ENCODE measurements at places on chromosomes 4 and X.

DNA sequence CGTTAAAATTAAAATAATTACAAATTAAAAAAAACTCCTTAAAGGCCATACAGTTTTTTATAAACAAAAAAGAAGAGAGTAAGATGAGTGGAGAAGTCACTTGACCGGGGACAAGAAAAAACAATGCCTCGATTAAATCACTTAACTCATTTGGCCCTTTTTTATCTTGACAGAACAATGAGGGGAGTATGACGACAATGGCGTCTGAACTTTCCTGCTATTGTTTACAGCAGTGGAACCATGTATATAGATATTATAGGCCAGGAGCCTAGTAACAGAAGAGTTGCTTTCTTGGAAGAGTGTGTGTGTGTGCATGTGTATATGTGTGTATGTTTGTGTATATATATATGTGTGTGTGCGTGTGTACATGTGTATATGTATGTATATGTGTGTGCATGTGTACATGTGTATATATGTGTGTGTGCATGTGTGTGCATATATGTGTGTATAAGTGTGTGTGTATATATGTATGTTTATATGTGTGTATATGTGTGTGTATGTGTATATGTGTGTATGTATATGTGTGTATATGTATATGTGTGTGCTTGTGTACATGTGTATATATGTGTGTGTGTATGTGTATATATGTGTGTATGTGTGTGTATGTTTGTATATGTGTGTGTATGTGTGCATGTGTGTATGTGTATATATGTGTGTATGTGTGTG is 153.4 kb upstream of the FAT1 start:
- DNase-seq, result no peak

DNA sequence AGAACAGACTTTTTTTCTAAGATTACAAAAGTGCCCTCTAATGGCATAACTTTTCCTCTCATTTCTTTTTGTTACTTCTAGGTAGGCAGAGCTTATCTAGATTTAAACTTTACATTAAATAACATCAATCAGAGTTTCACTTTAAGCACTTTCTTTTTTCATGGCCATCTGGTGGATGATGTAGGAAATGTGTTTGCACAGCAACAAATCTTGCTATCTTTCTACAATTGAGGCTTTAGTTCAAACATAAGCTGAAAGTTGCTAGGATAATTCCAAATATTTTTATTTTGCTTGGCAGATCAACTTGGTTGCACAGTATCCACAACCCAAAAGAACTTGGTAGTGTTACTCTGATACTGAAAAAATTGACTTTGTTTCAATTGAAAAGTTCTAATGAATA is 22.0 kb downstream of the NDNF start:
- no peak for DNase-seq

DNA sequence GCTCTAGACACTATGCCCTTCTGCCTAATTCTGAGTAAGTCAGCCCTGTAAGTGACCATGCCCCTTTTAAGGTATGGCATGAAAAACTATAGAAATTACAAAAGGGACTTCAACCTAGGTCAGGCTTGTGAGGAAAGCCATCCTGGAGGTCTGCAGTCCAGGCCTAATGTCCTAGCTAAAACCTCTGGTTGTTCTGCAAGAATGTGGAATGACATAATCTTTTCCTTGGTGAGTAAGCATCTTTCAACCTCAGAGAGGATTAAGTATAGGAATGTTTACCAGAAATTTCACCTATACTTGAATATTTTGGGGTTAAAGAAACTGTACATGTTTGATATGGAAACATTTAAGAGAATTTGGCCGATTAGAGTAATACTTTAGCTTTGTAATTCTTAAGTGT is 23.8 kb upstream of the HPSE start:
- no peak for DNase-seq

DNA sequence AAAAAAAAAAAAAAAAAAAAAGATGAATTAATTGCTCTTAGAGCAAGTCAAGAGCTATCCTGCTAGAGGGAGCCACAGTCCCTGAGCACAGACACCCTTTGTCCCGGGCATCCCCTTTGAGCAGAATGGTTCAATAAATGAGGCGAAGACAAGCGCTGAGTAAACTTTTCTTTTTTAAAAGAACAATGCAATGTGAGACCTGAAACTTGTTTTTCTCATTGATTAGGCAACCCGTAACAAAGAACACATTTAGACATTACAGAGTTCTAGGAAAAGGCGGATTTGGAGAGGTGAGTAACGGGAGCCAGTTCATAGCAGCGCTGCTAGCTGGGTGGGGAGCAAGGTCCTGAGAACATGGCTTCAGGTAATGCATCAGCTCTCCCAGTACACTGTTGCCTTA is 46.1 kb downstream of the GRK4 start:
- DNase-seq, result peak; percentile 67

- DNase-seq, result no peak
Observed at GRCh38 chr4:18981234-18981615, 959.7 kb upstream of the LCORL start.

- DNase-seq, result no peak
Observed at GRCh38 chrX:103556963-103557612, 28.2 kb upstream of the TCEAL4 start.

GRCh38 chr4:153501578-153501977 is 35.4 kb downstream of the TMEM131L start:
- no peak for DNase-seq

DNA sequence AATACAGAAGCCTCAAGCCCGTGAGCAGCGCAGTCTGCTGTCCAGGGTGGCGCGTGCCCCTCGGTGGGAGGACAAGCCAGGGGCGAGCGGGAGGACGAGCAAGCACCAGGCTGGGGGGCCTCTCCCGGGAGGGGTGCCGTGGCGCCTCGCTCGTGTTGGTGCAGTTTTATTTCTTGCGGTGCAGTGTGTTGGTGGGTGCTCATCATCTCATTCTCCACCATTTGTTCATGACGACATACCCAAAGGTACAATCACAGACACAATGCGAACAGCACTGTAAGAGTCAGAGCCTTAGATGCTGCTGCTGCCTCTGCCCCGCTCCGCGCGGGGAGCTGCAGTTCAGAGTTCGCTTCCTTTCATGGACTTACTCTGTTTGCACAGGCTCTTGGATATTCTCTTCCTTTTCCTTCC is 30.3 kb downstream of the RGS12 start:
- DNase-seq, result no peak

GRCh38 chr4:168150420-168151050 is 58.2 kb downstream of the ANXA10 start:
- DNase-seq, result no peak

DNA sequence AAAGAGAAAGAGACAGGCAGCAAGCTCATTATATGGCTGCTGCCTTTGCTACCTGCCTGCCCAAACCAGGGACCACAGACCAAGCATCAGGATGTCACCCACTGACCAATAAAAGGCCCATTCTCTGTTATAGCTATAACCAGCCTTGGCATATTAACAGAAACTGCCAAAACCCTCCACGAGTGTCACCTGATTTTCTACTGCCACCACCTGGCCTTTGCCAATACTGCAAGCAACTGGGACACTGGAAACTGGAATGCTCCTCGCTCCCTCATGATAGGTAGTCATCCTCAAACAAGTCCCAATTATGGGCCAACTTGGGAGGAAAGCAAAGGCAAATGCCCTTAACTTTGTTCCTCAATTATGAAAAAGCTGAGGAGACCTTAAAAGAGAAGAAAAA is 76.0 kb downstream of the SPIN4 start:
- peak; percentile 14 for DNase-seq

DNA sequence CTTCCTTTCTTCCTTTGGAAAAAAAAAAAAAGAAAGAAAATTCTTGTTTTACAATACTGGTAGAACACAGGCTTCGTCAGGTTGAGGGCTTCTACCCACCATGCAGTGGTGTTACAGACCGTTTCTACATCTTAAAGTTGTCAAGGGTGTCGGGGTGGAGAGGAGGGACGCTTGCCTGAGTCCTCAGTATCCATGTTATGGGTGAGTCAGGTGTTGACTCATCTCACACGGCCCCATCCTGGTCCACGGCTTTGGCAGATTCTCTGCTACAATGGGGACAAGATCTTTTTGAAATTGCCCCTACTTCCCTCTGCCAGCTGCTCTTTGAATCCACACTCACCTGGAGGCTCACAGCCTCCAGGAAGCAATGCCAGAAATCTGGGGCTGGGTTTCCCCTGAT is 310.3 kb upstream of the ZFP42 start:
- no peak for DNase-seq

- DNase-seq, result no peak
Observed at GRCh38 chr4:6338175-6338950, 68.7 kb downstream of the WFS1 start.

- DNase-seq, result no peak
Observed at GRCh38 chr4:118760092-118760491, 74.9 kb downstream of the METTL14 start.

GRCh38 chr4:152011469-152011868 is 250.7 kb upstream of the GATB start:
- no peak for DNase-seq

DNA sequence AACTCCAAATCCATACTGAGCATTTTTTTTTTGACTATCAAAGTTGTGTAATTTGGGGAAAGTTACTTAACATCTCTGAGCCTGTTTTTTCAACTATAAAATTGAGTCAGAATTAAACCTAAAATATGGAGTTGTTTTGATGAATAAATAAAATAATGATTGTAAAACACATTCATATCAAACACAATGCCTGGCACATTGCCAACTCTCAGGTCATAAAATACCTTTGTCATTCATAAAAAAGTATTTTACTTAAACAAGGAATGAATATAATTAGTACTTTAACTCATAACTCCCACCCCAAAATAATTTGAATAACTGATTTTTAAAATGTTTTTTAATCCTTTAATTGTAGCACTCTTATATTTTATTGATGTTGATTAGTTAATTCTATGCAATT is 3.8 kb upstream of the GPR174 start:
- no peak for DNase-seq

- DNase-seq, result no peak
Observed at GRCh38 chr4:125849869-125850268, 535.1 kb downstream of the FAT4 start.

- DNase-seq, result peak; percentile 10
Observed at GRCh38 chrX:1164322-1165288, 47.8 kb downstream of the CRLF2 start.

DNA sequence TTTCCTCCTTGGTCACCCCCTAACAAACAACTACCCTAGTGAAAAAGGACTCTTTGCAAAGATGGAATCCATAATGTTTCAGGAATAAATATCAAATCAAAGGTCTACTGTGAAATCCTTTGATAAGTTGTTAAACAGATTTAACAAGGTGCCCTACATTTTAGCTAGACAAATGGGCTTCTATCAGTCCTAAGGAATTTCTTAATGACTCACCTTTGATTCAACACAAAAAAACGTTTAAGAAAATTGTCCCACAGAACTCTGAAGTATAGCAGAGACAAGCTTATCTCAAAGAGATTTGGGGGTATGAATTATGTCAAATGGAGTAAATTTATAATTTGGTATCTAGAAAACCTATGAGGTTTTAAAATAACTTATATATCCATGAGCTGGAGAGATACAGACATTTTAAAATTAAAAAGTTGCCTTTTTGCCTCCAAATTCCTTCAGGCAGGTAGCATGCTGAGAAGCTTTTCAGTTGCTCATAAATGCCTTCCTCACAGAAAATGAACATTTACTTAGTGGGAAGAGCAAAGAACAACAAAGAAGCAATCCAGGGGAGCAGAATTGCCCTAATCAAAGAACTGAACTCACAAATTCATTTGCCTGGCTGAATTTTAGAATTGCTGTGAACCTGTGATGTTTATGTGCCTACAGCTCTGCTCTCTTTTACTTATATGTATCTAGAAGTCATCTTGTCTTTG is 649.3 kb downstream of the STPG2 start:
- DNase-seq, result no peak

DNA sequence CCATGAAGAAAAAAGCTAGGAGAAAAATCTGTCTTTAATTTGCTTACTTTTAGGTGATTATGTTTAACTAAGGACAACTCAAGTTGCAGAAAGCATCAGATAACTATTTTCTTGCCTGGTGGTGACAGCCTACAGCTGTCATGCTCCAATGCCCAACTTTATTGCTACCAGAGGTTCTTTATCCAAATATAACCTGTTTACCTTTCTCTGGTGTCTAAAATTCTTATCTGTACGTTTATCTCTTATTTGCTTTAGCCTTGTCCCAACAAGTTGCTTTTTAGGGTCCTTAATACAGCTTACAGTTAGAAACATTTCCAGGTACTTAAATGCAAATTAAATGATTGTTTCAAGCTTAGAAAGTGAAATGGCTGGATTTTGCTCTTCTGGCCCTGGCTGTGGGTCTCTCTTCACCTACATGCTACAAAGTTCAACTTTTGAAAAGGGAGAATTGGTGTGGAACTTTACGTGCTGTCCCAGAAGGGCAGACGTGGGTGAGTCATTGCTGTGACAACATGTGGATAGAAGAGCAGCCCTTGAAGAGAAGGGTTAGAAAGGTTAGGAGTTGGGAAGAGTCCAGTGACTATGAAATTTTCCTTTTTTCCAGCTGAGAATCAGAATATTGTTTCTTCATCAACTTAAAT is 60.7 kb downstream of the HPGD start:
- peak; percentile 28 for DNase-seq

- DNase-seq, result no peak
Observed at GRCh38 chr4:20043991-20044390, 207.7 kb upstream of the SLIT2 start.

- no peak for DNase-seq
Observed at GRCh38 chrX:40177117-40177430, 79.3 kb upstream of the BCOR start.

DNA sequence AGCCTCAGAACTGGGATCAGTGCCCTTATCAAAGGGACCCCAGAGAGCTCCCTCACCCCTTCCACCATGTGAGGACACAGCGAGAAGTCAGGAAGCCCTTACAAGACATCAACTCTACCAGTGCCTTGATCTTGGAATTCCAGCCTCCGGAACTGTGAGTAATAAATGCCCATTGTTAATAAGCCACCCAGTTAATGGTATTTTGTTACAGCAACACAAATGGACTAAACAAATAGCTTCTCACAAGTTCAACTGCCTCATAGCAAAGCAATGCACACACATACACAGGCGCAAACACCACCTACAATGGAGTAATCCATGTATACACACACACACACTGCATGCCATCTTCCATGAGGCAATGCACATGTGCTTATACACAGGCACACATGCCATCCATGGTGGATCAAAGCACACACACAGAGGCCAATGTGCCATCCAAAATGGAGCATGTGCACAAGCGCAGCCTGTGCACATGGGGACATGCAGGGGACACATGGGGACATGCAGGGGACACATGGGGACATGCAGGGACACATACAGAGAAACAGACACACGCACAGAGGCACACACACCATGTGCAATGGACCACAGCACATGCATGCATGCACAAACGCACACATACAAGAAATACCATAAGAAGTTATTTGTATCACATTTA is 137.6 kb upstream of the TBL1X start:
- no peak for DNase-seq

GRCh38 chrX:11757397-11757718 is 679 bp upstream of the MSL3 start:
- no peak for DNase-seq

DNA sequence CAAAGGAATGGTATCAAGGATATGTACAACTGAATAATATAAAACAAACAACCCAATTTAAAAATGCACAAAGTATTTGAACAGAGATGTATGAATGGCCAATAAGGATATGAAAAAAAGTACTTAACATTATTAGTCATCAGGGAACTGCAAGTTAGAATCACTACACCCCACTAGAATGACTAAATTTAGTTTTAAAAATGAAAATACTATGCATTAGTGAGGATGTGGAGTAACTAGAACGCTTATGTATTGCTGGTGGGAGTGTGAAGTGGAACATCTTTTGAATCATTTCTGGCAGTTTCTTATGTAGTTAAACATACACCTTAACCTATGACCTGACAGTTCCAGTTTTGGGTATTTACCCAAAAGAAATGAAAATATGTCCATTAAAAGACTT is 13.0 kb upstream of the SLC16A2 start:
- DNase-seq, result no peak

GRCh38 chr4:62952366-62952765 is 1456.9 kb downstream of the TECRL start:
- DNase-seq, result no peak

Measured in mucosa of gallbladder (tissue), 1 donor.